AML-193 (cell line): ENCODE measurements at places on chromosomes 5 and 9.

DNA sequence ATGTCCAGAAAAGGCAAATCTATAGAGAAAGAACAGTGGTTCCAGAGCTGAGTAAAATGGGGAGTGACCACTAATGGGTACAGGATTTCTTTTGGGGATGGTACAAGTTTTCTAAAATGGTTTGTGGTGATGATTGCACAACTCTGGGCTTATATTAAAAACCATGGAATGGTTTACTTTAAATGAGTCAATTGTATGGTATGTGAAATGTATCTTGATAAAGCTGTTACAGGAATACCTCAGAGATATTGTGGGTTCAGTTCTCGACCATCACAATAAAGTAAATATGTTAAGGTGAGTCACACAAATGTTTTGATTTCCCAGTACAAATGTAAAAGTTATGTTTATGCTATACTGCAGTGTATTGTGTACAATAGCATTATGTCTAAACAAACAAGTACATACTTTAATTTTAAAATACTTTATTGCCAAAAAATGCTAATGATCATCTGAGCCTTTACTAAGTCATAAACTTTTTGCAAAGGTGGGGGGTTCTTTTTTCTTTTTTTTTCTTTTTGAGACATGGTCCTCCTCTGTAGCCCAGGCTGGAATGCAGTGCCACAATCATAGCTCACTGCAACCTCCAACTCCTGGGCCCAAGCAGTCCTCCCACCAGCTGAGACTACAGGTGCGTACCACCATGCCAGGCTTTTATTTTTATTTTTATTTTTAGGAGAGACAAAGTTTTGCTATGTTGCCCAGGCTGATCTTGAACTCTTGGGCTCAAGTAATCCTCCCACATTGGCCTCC, 65.9 kb downstream of the SHOC1 start:
- no peak for DNase-seq

- DNase-seq: peak; percentile 10
Observed at GRCh38 chr5:136686192-136686872, 321.0 kb upstream of the TRPC7 start.

DNA sequence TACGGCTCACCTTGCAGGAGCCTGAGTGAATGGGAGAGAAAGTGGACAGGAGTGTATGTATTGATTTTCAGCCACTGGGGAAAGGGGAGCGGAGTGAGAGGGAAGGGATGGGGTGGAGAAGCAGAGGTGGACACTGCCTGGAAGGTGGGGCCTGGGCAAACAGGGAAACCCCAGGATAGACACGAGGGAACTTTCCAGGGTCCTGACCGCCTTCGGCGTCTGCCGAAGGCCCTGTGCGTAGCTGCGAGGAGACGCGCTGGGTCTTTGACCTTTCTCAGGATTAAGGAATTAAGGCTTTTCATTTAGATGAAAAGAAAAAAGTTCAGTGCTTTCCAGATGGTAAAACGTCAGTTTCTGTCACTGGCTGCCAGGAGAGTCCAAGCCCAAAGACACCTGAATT, 134.6 kb upstream of the RAPGEF1 start:
- DNase-seq: no peak

DNA sequence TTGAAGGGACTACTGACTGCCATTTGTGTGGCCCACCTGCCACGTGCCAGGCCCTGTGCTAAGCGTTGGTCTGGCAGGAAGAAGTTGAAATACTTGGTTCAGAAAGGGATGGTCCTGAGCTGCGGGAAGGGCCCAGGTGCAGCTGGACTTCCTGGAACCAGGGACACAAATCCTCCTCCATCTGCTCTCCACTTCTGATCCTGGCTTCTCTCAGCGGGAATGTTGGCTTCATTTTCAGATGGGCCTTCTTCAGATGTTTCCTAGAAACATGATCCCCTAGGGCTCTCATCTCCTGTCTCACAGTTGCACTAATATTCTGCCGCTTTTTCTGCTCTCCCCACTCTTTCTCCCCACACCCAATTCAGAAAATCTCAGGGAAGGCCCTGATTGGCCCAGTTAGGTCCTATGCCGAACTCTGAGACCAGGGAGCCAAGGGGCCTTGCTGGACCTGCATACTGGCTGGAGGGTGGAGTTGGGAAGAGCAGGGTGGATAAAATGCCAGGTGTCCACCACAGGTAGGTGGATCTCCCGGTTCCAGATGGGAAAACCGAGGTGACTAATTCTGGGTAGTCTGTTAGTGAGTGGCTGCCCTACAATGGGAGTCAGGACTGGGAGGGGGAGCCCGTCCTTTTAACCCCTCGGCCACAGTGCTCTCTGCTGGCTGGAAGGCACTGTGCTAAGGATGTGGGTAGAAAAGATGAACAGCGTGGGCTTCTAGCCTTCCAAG, 19.4 kb downstream of the PSAT1 start:
- DNase-seq: no peak
